Effector memory CD8-positive, alpha-beta T cell (primary cell): ENCODE measurements at places on chromosomes 7 and 10.

DNA sequence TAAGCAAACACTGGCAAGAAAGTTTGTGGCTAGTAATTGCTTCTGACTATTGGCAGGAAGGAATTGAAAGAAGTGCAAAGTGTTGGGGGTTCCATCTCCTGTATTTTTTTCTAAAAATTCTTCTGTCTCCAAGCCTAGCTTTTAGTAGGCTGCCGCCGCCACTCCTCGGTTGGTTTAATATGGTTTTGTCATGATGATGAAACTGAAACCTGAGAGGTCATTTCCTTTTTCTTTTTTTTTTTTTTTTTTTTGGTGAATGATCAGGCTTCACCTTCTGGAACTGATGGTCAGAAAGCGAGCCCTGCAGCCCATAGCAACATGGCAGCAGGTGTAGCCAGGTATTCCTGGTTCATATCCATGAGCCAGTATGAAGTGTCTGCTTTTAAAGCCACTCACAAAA lies 75.3 kb upstream of the AGBL3 start:
- no peak overlapping the region for H3K4me3 ChIP-seq
- H3K27ac ChIP-seq = no peak overlapping the region
- H3K36me3 ChIP-seq = no peaks in the 10 kb centered on the region
- no peak for DNase-seq
- H3K27me3 ChIP-seq = peaks cover 7% of the 10 kb centered on the region

GRCh38 chr10:69374242-69374641 lies 42.5 kb downstream of the TACR2 start:
- peaks cover 55% of the 10 kb centered on the region for H3K36me3 ChIP-seq
- no peak overlapping the region for H3K4me3 ChIP-seq
- peaks cover 10% of the 10 kb centered on the region for H3K4me1 ChIP-seq
- no peak for DNase-seq
- peak overlapping the region; percentile 92 for H3K27ac ChIP-seq

- no peak for DNase-seq
- no peaks in the 10 kb centered on the region for H3K4me1 ChIP-seq
- peak overlapping the region; percentile 13 for H3K27ac ChIP-seq
- no peak overlapping the region for H3K4me3 ChIP-seq
- H3K36me3 ChIP-seq = no peaks in the 10 kb centered on the region
Observed at GRCh38 chr10:96244354-96244753, 27.0 kb downstream of the BLNK start.

DNA sequence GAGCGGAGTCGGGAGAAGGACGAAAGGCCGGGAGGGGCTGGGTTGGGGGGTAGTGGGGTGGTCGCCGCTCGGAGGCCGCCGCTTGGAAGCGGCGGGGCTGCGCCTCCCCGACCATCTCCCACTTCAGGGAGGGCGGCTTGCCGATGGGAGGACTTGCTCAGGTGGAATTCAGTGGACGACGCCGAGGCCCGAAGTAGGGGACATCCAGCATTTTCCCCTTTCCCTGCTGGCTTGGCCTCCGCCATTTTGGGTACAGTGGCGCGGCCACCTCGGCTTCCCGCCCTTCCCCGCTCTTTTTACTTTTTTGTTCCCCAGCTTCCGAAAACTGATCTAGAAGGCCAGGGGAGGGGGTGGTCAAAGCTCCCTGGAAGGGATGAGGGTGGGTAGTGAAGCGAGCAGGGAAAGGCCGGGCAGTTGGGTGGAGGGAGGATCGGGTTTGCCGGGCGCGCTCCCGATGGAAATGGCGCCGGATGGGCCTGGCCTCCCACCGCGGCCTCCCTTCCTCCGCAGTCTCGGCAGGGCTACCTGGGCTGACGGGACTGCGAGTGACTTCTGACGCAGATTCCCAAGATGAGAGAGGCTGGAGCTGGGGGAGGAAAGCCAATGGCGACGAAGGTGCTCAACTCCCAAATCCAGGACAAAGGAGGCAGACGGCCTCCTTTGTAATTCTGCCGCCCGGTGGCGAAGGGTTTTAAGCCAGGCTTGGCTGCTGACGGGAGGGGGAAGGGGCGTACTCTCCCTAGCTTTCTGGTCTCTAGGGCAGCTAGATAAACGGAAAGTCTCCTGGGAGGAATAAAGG lies at the start of gene PBLD:
TSS of gene PBLD (minus strand) at position 670 of the 799 bp plus-strand sequence. CDS start 26,084 bp downstream, outside the sequence.
- H3K4me3 ChIP-seq = peak within 1 kb of the TSS; percentile 99
- H3K27me3 ChIP-seq = no peaks in the 10 kb centered on the region
- peaks cover 54% of the 10 kb centered on the region for H3K4me1 ChIP-seq
- DNase-seq = peak; percentile 31

DNA sequence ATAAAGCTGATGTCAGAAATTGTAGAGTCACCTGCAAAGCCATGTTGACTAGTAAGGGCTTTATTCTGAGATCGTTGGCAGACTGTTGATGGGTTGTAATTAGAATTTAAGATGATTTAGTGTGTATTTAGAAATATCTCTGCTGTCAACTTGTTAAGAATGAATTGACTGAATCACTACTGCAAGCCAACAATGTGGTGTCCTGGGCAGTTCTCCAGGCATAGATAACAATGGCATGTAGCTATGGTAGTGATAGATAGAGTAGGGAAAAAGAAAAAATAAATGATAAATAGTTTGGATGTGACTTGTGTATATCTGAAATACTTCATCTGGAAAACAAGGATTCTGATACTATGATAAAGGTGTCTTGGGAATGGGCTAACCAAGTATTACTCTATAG lies 640.2 kb downstream of the ARL4A start:
- H3K4me1 ChIP-seq = no peaks in the 10 kb centered on the region
- H3K4me3 ChIP-seq = no peak overlapping the region
- no peaks in the 10 kb centered on the region for H3K27me3 ChIP-seq
- DNase-seq = no peak
- H3K27ac ChIP-seq = no peak overlapping the region
- no peaks in the 10 kb centered on the region for H3K36me3 ChIP-seq

DNA sequence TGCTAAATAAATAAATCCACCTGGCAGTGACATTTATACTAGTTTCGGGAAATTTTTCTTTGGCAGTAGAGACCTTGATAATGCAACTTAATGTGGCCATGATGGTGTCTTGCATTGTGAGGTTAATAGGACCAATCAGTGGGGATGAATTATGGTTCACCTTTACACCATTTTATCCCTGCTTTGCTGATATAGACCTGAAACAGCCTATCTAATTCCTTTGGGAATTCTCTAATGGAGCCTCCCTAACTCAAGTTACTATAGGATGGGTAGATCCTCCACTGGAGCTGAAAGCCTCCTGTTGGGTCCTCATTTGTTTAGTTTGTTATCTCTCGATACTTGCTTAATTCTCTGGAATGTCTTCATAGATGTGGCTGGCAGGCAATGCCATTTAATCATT lies 276.7 kb downstream of the CNTNAP2 start:
- no peak for DNase-seq
- H3K4me1 ChIP-seq = no peaks in the 10 kb centered on the region

DNA sequence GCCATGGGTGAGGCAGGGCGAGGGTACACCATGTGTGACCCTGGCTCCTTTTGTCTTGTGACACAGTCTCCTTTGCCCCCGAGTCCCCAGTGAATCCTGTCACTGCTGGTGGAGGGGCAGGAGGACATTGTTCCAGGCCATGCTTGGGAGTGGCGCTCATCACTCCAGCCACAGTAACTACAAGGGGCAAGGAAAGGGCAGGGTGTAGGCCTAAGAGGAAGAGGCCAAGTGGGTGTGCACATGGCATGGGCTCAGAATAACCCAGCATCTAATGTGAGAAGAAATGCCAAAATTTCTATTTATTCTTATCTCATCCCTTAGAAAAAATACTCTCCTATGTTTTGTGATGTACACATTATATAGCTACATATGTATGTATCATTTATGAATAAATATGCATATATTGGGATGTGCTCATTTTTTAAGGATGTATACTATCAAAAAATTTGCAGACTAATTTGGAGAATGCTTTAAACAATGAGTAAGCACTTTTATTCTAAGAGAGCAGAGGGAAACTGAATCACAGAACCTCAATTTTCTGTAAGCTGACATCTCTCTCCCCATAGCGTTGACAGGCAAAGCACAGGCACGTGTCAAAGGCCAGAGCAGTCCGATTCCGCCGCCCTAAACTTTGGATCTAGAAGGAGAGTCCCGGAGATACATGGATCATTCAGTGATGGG lies 36.9 kb downstream of the RNF32 start:
- no peaks in the 10 kb centered on the region for H3K4me1 ChIP-seq
- no peak overlapping the region for H3K4me3 ChIP-seq
- H3K36me3 ChIP-seq = peaks cover 30% of the 10 kb centered on the region
- H3K27ac ChIP-seq = no peak overlapping the region

GRCh38 chr7:2015251-2015871 lies 217.4 kb downstream of the MAD1L1 start:
- no peak overlapping the region for H3K27ac ChIP-seq
- peaks cover 9% of the 10 kb centered on the region for H3K4me1 ChIP-seq
- no peak overlapping the region for H3K4me3 ChIP-seq
- H3K36me3 ChIP-seq = peaks cover 4% of the 10 kb centered on the region
- H3K27me3 ChIP-seq = no peaks in the 10 kb centered on the region

- H3K27ac ChIP-seq = no peak overlapping the region
- no peaks in the 10 kb centered on the region for H3K36me3 ChIP-seq
- H3K27me3 ChIP-seq = peaks cover 19% of the 10 kb centered on the region
- H3K4me3 ChIP-seq = no peak overlapping the region
- H3K4me1 ChIP-seq = no peaks in the 10 kb centered on the region
Observed at GRCh38 chr10:104492329-104492940, 138.8 kb downstream of the CFAP58 start.

GRCh38 chr10:57946833-57947232 lies 320.9 kb downstream of the IPMK start:
- H3K27ac ChIP-seq = no peak overlapping the region
- no peak for DNase-seq
- no peaks in the 10 kb centered on the region for H3K27me3 ChIP-seq
- no peaks in the 10 kb centered on the region for H3K4me1 ChIP-seq
- no peak overlapping the region for H3K4me3 ChIP-seq

GRCh38 chr10:63382066-63382465 lies 83.7 kb downstream of the JMJD1C start:
- no peaks in the 10 kb centered on the region for H3K27me3 ChIP-seq
- H3K4me1 ChIP-seq = peaks cover 27% of the 10 kb centered on the region
- H3K27ac ChIP-seq = no peak overlapping the region
- H3K4me3 ChIP-seq = no peak overlapping the region
- no peak for DNase-seq

GRCh38 chr10:93478873-93479272 lies 3.3 kb downstream of the MYOF start:
- no peak overlapping the region for H3K4me3 ChIP-seq
- peaks cover 28% of the 10 kb centered on the region for H3K27me3 ChIP-seq
- H3K36me3 ChIP-seq = no peaks in the 10 kb centered on the region
- peaks cover 7% of the 10 kb centered on the region for H3K4me1 ChIP-seq
- DNase-seq = no peak

GRCh38 chr7:30971840-30972563 lies 8.2 kb downstream of the GHRHR start:
- no peak overlapping the region for H3K4me3 ChIP-seq
- peaks cover 57% of the 10 kb centered on the region for H3K27me3 ChIP-seq
- H3K27ac ChIP-seq = no peak overlapping the region
- no peak for DNase-seq

DNA sequence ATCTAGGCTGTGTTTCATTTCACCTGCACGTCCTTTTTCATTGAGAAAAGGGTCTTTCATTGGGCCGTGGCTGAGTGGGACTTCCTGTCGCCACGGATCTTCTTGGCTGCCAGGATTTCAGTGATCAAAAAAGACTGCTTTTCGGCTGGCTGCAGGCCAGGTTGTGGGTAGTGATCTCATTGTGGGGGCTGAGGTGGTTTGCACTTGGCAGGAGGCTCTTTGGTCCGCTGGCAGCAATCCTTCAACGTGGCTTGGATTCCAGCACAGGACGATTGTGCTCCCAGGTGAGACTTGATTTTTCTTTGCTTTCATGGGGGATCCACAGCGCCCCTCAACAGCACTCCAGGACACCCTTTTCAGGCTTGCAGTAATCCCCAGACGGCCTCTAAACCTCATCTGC lies 29.0 kb upstream of the ZNF273 start:
- H3K4me1 ChIP-seq = peaks cover 11% of the 10 kb centered on the region
- H3K27me3 ChIP-seq = peaks cover 96% of the 10 kb centered on the region
- no peak for DNase-seq
- peaks cover 7% of the 10 kb centered on the region for H3K36me3 ChIP-seq
- H3K4me3 ChIP-seq = no peak overlapping the region

GRCh38 chr7:43650457-43651052 lies 67.6 kb downstream of the STK17A start:
- H3K27me3 ChIP-seq = no peaks in the 10 kb centered on the region
- H3K36me3 ChIP-seq = peaks cover 35% of the 10 kb centered on the region
- H3K4me1 ChIP-seq = peaks cover 71% of the 10 kb centered on the region

DNA sequence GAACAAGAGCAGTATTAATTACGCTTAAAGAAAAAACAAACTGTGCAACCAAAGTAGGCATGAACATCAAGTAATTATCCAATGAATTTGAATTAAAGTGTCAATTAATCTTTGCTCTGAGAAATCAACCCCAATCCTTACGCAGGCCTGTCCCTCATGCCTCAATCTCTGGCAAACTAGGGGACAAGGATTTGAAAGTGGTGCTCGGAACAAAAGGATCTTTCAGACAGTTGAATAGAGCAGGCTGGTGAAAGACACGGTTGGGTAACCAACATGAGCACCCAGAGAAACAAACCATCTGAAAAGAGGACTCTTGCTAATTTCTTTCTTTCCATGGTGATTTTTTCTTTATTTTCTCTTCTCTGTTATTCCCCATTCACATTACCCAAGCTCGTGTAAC lies 203.5 kb upstream of the PHF14 start:
- H3K36me3 ChIP-seq = no peaks in the 10 kb centered on the region
- no peaks in the 10 kb centered on the region for H3K27me3 ChIP-seq
- no peaks in the 10 kb centered on the region for H3K4me1 ChIP-seq
- H3K27ac ChIP-seq = no peak overlapping the region
- H3K4me3 ChIP-seq = no peak overlapping the region

DNA sequence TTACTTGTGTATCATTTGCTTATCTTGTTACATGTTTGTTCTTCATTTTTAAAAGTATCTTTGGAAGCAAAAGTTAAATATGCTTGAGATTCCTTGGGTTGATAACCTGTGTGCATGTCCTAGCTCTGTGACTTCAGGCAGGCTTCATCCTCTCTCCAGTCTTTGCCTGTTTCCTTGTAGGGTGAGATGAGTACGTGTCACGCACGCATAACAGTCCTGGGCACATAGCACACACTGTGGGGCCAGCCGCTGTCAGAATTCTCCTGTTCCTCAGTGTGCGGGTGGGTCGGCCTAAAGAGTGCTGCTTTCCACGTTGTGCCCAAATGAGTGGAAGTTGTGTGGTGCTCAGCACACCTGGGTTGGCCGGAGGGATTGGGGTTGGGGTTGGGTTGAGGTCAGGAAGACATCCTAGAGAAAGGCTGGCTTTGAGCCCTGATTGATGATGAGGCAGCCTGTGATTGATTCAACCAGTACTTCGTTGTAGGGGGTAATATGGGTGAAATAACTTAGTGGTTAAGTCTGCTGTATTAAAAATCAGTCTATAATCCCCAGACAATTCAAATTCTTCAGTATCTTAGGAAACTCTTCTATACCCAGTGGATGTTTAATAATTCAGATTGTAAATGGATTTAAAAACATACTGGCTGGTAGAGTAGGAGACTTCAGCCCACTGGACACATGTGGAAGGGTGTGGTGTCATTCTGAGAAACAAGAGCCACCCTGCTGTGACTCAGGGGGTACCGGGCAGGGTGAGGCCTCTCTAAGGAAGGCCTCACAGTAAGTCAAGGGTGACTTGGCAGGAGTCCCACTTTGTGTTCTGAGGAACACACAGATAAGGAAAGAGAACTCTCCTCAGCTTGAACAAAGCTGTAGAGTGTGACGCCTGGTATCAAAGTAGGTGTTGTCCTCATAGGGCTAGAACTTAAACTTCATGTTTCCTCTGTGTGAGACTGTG lies 54.8 kb downstream of the DAGLB start:
- peaks cover 50% of the 10 kb centered on the region for H3K4me1 ChIP-seq
- H3K36me3 ChIP-seq = peaks cover 68% of the 10 kb centered on the region
- H3K4me3 ChIP-seq = no peak overlapping the region
- peak overlapping the region; percentile 89 for H3K27ac ChIP-seq
- DNase-seq = no peak
